ENCODE measurements at places on chromosomes 7 and 10.
A peak's percentile ranks its signal among the peaks of the same experiment; 100 is the strongest.

DNA sequence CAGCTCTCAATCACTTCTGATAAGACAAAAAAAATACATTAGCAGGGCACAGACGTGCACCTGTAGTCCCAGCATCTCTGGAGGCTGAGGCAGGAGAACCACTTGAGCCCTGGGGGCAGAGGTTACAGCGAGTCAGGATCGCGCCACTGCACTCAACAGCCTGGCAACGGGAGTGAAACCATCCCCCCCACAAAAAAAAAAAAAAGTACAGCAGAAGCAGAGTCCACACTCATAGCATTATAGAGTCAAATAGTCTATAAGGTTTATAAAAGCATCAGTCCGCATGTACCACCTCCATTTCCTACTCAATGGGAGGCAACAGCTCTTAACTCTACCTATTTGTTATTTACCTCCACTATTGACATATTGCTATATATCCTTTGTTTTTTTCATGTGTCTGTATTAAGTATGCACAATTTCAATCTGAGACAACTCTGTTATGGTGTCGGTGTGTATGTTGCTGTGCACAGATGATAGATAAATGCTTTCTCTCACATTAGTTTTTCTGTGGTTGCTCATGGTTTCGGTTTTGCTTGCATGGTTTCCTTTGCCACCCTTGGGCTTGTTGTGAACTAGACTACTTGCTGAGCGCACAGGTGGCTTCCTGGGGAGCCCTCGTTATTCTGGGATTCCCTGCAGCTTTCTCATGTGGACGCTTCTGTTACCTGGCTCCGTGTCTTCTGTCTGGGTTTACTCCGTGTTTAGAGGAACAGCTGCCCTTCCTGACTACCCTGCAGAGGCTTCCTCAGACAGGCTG is 40.4 kb downstream of the PROSER2 start:
- peak; percentile 84 for DNase-seq

GRCh38 chr7:47236480-47237129 is 345.3 kb downstream of the TNS3 start:
- DNase-seq = no peak

- no peak for DNase-seq
Measured at GRCh38 chr7:157937406-157937805, 600.6 kb downstream of the DNAJB6 start.

- no peak for DNase-seq
Measured at GRCh38 chr7:23712368-23713284, 2.6 kb downstream of the STK31 start.

- no peak for DNase-seq
Measured at GRCh38 chr7:47666164-47666862, 84.4 kb upstream of the TNS3 start.

DNA sequence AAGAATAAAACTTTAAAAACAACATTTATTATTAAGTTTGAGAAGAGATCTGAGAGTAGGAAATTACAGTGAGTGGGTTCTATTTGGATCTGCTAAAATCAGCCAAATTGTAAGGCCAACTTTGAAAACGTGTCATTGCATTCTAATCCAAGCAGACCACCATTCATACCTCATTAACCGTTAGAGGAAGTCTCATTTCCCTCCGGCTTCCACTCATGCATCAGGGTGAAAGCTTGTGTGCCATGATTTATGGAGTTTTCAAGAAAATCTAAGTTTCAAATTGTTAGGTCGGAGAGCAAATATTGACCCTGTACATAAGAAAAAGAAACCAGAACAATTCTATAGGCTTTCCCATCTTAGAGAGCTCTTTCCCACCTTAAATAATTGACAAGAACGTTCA is 166.6 kb upstream of the NRG3 start:
- no peak for DNase-seq

- peak; percentile 72 for DNase-seq
Measured at GRCh38 chr10:5297466-5297865, 67.3 kb upstream of the UCN3 start.

- no peak for DNase-seq
Measured at GRCh38 chr7:78296046-78296597, 497.5 kb downstream of the PHTF2 start.

DNA sequence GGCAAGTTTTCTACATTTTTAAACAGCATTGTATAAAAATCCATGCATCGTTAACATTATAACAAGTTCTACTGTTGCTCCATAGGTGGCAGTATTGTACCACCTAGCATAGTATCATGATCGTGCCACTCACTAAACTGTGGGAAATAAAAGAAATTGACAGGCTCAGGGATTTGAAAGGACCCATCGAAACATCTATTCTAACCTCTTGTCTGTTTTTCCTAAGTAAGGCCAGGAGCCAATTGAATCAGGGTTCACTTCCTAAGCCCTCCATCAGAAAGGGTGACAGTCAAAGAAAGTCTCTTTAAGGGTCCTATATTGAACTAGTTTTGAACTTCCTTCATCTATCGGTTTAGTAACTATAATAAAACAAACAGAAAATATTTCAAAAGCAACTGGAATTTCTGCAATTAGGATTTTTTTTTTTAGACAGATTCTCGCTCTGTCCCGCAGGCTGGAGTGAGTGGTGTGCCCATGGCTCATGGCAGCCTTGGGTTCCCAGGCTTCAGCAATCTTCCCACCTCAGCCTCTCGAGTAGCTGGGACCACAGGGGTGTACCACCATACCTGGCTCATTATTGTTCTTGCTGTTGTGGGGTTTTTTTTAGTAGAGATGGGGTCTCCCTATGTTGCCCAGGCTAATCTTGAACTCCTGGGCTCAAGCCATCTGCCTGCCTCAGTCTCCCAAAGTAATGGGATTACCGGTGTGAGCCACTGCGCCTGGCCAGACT is 9.4 kb downstream of the HACD1 start:
- peak; percentile 46 for DNase-seq

DNA sequence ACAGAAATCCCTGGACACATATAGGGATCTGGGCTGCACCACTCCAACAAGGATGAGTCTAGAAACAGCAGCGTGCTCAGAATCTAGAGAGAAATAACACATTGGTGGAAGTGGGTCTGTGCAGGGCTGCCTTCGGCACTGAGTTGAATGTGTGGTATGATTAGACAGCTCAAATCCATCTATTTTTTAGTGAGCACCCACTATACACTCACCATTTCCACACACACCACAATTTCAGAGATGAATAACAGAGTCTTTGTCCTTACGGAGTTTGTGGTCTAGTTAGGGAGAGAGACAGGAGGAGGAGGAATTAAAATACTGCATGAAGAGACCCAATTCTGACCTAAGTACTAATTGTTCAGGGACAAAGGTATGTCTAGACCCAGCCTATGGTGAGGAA is 44.2 kb downstream of the JAZF1 start:
- DNase-seq = no peak

GRCh38 chr10:132059760-132060508 is 5.8 kb upstream of the JAKMIP3 start:
- no peak for DNase-seq

- peak; percentile 43 for DNase-seq
Measured at GRCh38 chr7:158976468-158976848, 120.1 kb downstream of the DYNC2I1 start.

DNA sequence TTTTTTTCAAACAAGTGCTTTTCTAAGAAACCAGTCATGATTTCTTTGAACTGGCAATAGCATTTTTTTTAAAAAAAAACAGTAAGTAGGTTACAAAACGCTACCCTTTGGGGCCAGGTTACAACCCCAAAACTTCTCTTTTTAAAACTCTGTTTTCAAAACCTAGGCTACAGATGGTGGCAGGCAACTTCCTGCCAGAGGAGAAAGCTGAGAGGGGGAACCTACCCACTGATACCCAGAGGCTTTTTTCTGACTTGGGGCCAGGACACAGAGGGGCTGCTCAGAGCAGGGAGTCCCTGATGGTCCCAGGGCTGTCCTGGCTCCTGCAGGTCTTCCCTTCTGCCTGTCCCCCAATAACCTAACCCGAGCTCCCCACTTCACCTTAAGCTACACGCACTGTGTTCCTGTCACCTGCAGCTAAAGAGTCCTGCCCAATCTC is 6.9 kb downstream of the STN1 start:
- DNase-seq = peak; percentile 78

- DNase-seq = no peak
Measured at GRCh38 chr7:77542409-77542808, 5.3 kb downstream of the PTPN12 start.

GRCh38 chr10:98516352-98516751 is 69.6 kb upstream of the HPS1 start:
- DNase-seq = no peak

DNA sequence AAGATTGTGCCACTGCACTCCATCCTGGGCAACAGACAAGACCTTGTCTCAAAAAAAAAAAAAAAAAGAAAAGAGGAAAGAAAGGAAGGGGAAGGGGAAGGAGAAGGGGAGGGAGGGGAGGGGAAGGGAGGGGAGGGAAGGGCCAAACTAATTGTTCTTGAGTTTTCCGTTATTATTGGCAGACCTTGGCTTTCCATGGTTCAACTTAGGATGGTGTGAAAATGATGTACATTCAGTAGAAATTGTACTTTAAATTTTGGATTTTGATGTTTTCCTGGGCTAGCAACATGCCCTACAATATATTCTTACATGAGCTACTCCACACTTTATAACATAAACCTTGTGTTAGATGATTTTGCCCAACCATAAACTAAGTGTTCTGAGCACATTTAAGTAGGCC is 1.2 kb upstream of the TMEM72 start:
- no peak for DNase-seq

DNA sequence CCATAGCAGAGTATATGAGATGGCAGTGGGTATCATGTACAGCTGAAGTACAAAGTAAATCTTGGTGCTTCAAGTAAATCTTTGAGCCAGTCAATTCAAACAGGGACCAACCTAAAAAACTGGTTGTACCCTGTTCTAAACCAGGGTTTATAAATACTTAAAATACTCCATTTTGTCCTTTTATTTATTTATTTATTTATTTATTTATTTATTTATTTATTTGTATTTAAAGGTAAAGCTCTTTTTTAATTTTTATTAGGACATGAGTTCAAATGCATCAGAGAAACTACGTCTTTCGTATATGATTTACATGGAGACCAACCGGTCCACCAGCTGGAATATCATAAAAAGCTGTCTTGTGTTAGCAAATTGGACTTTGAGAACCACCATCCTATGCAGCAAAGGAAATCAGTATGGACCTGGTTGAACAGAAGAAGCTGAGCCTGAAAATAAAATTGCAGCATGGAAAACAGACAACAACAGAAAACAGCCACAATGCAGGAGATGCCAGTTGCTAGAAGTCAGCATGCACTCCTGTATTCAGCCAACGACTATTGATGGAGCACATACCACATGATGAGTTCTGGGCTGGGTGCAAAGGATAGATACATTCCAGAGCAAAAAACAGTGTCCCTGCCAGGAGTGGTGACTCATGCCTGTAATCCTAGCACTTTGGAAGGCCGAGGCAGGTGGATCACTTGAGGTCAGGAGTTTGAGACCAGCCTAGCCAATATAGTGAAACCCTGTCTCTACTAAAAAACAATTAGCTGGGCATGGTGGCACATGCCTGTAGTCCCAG is 60.0 kb downstream of the PLXNA4 start:
- no peak for DNase-seq

DNA sequence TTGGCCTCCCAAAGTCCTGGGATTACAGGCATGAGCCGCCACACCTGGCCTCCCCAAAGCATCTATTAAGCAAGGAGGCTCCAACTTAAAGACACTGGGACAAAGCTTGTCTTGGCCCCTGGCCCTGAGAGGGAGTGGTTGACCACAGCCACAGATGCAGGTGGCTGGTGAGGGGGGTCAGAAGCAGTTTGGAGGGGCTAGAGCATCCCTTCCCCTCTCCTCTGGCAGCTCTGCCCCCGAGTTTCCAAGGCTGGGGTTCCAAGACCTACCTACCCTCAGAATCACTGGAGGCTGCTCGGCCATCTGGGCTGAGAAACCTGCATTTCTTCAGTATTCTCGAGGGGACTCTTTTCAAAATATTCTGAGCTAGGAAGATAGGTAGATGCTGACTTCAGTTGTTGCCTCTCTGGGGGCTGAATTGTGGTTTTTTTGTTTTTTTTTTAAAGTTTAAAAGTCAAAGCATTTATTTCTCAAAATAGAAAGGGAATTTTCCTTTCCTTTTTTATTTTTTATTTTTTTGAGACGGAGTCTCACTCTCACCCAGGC is 32.6 kb downstream of the DDIT4 start:
- no peak for DNase-seq

GRCh38 chr7:127769696-127770400 is 117.9 kb downstream of the SND1 start:
- DNase-seq = no peak

DNA sequence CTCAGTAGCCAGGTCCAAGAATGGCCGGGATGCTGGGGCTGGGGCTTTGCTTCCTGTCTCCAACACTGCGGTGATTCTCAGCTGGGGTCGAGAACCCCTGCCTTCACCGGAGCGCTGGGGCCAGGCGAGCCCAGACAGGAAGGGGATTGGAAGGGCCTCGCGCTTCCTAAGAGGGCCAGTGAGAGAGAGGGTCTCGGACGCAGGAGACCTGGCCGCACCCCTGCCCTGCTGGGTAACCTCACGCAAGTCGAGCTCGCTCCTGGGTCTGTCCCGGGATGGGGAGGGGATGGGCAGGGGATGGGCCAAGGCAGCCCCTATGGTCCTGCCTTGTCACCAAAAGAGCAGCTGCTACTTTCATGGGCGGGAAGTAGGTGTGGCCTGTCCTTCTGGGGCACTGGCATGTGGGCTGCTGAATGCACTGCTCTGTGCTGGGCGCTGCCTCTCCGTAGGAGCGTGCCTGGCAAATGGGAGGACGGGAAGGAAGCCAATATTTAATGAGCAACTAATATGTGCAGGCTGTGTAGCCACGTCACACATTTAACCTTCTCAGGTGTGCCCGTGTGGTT is 20.0 kb downstream of the KCNK18 start:
- DNase-seq = peak; percentile 38

GRCh38 chr7:31363496-31363895 is 23.0 kb upstream of the NEUROD6 start:
- no peak for DNase-seq

GRCh38 chr7:47817917-47818316 is 130.3 kb downstream of the PKD1L1 start:
- no peak for DNase-seq

GRCh38 chr10:5891009-5891408 is 966 bp downstream of the FBH1 start:
- no peak for DNase-seq

- no peak for DNase-seq
Measured at GRCh38 chr7:96316949-96317348, 4.9 kb downstream of the SLC25A13 start.

GRCh38 chr10:33669904-33670303 is 335.4 kb upstream of the NRP1 start:
- no peak for DNase-seq

GRCh38 chr10:78215645-78216044 is 182.0 kb downstream of the RPS24 start:
- peak; percentile 26 for DNase-seq

- no peak for DNase-seq
Measured at GRCh38 chr7:26187380-26188205, 13.0 kb downstream of the HNRNPA2B1 start.

GRCh38 chr7:4233146-4233545 is 448.9 kb upstream of the FOXK1 start:
- DNase-seq = no peak

DNA sequence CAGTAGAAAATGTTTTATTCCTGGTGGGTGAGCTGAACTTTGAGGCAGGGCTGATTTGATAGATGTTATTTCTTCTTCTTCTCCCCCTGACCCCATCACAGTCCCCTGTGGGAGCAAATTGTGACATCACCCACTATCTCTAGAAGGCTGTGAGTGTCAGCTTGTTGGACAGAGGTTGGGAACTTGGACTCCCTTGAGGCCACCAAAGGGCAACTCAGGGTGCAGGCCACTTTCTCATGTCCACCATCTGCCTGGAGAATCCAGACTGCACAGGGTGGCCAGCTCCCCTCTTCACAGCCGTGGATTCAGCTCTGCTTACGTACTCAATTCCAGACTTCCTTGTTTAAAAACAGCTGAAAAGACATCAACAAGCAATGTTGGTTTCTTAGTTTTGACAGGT is 103.0 kb downstream of the LRRC18 start:
- no peak for DNase-seq

Measured in activated CD8-positive, alpha-beta T cell treated with anti-CD3 and anti-CD28 coated beads, Interleukin-2, amount 10 ng/mL, durations not matched to agents 7 days and 5 days (primary cell).